Amniotic stem cell (primary cell): ENCODE measurements at places on chromosomes 11 and 22.

DNA sequence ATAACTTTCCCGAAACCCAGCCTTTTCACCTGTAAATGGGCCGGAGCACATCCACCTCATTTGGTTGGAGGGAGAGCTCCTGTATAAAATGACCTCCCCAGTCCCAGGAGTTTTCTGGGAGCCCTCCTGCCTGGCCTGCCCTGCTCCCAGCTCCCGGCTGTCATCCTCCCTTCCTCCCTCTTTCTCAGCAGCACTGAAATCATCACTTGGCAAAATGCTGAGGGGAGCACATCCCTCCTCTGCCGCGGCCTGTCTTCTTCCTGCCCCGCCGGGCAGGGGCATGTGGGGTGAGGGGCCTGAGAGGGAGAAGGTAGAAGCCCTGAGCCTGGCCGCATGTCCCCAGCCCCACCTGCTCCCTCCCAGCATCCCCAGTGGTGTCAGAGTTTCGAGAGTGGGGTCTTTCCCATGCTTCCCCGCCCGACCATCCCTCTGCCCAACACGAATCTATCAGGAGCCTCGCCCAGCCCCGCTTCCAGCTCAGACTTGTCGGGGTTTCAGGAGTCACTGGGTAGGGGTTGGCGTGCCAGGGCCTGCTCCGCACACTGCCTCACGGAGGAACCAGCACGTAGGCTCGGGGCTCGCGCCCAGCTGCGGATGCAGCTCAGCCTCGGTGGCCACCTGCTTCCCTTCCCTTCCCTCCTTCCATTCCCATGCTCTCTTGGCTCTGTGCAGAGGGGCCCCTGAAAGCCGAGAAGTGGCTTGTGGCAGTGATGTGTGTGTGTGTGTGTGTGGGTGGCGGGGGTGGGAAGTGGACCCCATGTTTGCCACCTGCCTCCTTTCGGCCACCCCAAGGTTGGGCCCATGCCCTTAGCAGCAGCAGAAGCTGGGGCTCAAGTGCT is 37.1 kb downstream of the NECTIN1 start:
- DNase-seq = no peak

DNA sequence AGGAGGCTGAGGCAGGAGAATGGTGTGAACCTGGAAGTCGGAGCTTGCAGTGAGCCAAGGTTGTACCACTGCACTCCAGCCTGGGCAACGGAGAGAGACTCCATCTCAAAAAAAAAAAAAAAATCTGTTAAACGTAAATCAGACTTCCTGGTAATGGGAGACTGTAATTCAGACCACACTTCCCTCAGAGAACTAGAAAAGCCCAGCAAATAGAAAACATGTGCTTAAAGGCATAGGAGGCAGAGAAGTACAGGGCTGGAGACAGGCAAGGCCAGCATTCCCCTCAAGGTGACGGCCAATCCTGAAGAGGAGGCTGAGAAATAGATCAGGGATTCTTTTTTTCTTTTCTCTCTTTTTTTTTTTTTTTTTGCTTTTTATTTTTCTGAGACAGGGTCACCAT is 8.2 kb downstream of the GGT5 start:
- no peak for DNase-seq

GRCh38 chr11:33147559-33147958 is 13.7 kb downstream of the CSTF3 start:
- no peak for DNase-seq

DNA sequence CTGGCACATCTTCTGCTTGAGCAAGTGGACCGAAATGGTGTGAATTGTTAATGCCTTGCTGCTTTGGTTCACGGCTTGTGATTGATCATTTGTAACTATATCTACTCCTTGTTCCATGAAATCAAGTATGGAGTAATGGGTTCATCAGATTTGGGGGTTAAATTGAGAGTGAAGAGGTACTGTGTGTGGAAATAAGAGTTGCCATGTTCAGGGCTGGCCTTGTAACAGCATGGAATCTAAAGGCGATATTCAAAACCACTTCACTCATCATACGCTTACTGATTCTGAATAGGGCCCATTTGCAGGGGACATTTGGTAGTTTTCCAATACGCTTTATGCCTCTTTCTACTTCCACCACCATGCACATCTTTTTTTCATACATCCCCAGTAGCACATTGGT is 122.2 kb downstream of the DCDC1 start:
- DNase-seq = no peak

DNA sequence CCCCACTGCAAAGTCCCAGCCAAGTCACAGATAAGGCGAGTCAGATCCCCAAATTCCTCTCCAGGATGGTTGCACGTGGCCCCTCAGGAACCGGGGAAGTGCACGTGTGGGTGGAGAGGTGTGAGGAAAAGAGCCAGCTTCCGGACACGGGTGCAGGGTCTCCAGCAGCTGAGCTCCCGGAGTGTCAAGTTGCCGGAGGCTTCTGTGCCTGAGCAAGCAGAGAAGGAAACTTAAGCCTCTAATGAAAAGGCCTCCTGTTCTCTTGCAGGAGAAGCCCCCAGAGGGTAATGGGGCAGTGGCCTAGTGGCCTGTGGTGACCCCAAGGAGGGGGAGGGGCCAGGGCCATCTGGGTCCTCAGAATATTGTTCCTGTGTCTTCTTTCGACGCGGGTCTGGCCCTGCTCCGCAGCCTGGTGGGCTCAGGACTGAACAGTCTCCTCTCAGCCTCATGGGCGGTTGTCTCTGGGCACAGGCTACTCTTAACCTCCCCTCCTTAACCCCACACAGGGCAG is 147.9 kb downstream of the FEZ1 start:
- DNase-seq = no peak

GRCh38 chr11:121270001-121270678 is 22.4 kb upstream of the SC5D start:
- DNase-seq = no peak

GRCh38 chr11:31856248-31856647 is 45.1 kb upstream of the PAX6 start:
- DNase-seq = no peak

GRCh38 chr22:42217019-42217751 is 53.3 kb downstream of the TCF20 start:
- no peak for DNase-seq

- no peak for DNase-seq
Measured at GRCh38 chr11:17651061-17651460, 68.3 kb upstream of the MYOD1 start.

DNA sequence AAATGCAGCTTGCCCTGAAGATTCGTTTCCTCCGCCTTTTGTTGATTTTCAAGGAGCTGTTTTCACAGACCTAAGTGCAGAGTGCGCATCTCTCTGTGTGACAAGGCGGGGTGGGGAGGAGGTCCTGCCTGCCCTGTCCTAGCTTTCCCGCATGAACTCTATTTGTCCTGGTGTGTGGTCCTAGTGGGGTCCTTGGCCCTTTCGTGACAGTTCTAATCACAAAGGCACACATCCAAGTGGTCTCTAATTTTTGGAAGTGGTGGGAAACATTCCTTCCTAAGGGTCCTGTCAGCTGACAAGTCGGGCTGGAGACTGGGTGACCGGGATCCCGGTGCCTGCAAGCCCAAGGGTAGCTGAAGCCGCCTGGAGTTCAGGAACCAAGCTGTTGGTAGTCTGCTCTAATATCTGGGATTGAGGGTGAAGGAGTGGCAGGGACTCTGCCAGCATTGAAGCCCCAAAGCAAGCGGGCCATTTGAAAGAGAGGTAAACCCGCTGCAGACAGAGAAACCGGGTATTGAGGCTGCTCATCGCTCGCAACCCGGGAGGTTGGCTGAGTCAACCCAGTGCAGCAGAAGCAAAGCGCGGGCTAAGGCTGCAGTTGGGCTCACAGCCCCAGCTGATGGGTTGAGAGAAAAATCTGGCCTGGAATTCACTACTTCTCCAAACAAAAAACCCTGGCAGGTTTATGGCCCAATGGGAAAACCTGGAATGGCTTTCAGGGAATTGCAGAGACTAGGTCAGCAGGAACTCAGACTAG is 28.1 kb upstream of the FBXO3 start:
- DNase-seq = peak; percentile 50

GRCh38 chr11:75475767-75476650 is 43.0 kb upstream of the KLHL35 start:
- DNase-seq = no peak

GRCh38 chr11:106384429-106384828 is 307.0 kb downstream of the AASDHPPT start:
- DNase-seq = no peak

- no peak for DNase-seq
Measured at GRCh38 chr22:46547883-46548244, 10.4 kb upstream of the CELSR1 start.

DNA sequence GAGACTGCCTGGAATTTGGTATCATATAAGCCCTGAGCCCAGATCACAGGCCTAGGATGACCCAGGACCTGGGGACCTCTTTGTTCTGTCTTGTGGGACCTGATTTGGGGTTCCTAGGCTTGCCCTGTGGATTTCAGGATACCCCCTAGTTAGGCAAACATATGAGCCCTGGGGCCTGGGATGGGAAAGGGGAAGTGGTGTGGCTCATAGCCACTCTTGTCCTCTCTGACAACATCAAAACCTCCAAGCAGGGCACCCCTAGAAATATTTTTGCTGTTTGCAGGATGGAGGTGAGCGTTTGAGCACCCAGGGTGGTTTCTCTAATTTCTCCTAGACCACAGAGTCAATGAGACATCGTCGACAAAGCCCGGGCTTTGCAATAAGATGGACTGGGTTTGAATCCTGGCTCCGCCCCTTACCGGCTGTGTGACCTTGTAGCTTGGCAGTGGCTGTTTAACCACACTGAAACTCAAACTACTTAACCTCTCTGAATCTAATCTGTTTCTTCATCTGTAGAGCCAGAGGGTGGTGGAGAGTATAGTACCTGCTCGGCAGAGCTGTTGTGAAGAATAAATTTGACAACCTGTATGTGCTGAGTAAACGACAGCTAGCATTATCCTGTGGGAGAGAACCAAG is 5.3 kb upstream of the LRRC10B start:
- DNase-seq = no peak

DNA sequence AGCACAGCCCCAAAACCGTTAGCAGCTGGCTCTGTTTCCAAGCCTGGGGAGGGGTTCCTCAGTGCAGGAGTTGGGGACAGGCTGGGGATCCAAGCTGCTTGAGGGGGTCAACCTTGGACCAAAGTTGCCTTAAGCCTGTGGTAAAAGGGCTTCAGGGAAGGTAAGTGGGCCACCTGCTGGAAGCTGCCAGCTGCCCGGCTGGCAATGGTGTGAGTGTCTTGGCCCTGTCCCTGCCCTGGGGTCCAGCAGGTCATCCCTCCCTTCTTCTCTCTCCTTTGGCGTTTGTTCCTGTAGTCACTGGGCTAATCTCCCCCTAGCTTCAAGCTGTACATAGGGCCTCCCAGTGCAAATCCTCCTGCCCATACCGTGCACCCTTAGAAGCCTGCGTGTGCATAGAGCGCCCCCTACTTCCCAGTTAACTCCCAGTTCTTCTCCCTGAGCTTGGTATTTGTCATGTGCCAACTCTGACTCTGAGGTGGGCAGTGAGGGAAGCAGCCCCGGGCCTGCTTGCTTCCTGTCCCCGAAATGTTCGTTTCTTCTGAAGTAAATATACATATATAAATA is 4.4 kb downstream of the TMEM258 start:
- no peak for DNase-seq

DNA sequence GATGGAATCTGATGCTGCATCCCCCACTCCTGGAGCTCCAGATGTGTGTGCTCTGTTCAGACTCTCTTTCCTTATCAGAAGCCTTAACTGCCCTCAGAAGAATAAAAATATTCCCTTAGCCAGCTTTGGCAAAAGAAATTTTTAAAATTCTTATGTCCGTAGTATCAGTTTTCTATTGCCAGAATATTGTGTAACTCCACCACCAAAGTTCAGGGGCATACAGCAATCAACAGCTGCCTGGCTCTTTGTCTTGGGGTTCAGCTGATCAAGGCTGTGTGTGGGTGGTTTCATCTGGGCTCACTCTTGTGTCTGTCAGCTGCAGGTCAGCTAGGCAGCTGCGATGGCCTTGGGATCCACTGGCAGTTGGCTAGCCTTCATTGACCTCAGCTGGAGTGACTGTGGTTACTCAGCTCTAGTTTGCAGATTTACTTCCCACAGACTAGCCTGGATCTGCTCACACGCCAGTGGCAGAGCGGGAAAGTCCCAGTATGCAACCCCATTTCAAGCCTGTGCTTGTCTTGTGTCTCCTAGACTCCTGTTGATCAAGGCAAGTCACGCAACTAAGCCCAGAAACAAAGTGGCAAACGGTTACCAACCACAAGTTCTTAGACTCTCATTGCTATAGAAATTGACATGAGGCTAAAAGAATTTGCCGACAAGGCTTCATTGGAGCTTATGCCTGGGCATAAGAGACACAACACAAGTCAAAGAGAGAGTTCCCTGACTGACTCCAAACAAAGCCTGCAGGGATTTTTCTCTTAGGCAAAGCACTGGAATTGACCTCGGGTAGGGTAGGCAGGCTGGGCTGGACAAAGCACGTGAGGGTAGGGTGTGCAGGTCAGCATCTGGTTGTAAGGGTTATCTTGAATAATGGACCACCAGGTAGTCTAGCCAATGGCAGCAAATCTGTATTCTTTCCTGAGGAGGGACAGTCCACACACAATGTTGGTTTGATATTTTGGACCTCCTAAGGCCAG is 7.5 kb downstream of the TMEM138 start:
- no peak for DNase-seq

- DNase-seq = no peak
Measured at GRCh38 chr11:131254254-131254653, 116.2 kb upstream of the NTM start.

DNA sequence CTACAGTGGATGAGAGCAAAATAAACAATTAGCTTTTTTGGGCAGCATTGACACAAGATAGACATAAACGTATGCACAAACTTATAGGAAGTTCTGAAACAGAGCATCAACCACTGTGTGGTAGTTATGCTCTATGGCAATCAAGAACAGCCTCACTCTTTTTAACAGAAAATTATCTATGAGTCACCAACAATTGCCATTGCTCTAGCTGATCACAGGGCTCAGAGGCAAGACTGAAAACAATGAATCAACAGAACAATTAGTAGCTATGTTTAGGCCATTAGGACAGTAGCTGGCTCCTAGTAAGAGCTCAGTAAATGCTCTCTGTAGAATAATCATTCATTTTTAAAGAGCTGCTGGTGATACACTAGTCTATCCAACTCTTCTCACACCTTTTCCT is 34.9 kb upstream of the PICALM start:
- DNase-seq = no peak

GRCh38 chr22:25545672-25546071 is 18.8 kb upstream of the GRK3 start:
- no peak for DNase-seq

GRCh38 chr11:128962896-128963295 is 20.2 kb upstream of the TP53AIP1 start:
- DNase-seq = no peak

DNA sequence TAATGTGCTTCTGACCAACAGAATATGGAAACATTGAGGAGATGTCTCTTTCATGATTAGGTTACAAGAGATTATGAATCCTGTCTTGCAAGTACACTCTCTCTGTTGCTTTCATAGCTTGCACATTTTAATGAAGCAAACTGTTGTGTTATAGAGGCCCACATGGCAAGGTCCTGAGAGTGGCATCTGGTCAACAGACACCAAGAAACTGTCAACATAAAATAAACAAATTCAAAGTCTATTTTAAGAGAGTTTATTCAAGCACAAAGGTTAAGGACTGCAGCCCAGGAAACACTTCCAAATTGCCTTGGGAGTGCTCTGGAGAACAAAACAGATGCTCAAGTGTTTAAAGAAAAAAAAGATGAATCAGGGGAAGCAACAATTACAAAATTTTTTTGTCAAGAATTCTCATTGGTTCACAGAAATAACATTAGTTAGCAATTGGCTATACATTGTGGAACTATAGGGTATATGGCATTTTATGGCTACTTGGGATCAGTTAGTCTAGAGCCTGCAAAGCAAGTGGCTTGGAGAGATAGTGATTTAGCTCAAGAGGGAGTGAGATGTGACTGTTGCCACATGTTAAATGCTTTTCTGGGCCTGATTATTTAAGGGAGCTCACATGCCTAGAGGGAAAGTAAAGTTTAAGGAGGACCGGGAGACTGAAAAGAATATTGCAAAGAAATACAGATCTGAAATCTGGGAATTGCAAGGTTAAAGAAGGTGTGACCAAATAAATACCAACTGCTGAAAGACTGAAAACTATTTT is 54.6 kb downstream of the CTSC start:
- no peak for DNase-seq
